ENCODE measurements at places on chromosomes 2 and 18. TPM values are rescaled to one million over a fixed set of nuclear protein-coding genes. Genes with fewer than 3 reads are reported as not detected.

DNA sequence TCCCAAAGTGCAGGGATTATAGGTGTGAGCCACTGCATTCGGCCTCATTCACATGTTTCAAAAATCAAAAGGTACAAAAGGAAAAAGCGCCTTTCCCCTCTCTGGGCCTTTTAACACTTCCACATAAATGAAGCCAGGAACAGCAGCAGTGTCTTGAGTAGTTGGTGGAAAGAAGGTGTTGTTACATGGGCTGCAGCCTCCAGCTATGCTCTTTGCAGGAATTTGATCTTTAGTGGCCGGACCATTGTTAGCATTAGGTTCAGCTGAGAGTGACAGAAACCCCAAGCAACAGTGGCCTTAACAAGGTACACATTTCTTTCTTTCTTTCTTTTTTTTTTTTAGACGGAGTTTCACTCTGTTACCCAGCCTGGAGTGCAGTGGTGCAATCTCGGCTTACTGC lies 59.1 kb downstream of the HS6ST1 start:
- no peak for DNase-seq
- H3K36me3 ChIP-seq: peaks cover under 1% of the 10 kb centered on the region
- no peak overlapping the region for H3K4me3 ChIP-seq
- H3K27me3 ChIP-seq: no peaks in the 10 kb centered on the region

GRCh38 chr2:30298302-30298701 lies 67.0 kb downstream of the LBH start:
- no peak overlapping the region for H3K4me3 ChIP-seq
- DNase-seq: no peak
- no peak overlapping the region for H3K27ac ChIP-seq
- no peaks in the 10 kb centered on the region for H3K36me3 ChIP-seq
- no peaks in the 10 kb centered on the region for H3K27me3 ChIP-seq
- no peaks in the 10 kb centered on the region for H3K4me1 ChIP-seq

DNA sequence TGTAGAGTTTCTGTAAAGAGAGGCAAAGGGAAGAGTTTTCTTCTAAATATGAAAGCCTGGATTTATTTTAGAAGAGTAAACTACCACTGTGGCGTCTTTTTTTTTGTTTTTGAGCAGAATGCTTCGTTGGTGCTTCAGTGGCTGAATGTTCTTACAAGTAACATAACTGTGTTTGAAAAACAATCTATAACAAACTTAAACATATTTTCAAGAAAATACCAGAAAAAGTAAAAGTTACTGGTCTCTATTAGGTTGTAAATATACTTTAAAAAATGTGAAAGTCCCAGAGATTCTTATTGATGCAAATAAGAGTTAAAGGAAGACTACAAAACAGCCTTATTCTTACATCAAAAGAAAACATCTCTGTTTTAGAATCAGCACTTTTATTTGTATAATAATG lies 76.2 kb downstream of the NEB start:
- no peaks in the 10 kb centered on the region for H3K4me1 ChIP-seq
- no peak overlapping the region for H3K27ac ChIP-seq
- no peak overlapping the region for H3K4me3 ChIP-seq
- no peaks in the 10 kb centered on the region for H3K27me3 ChIP-seq
- H3K36me3 ChIP-seq: no peaks in the 10 kb centered on the region

- H3K27ac ChIP-seq: no peak overlapping the region
- no peaks in the 10 kb centered on the region for H3K4me1 ChIP-seq
- no peak for DNase-seq
Observed at GRCh38 chr18:59660786-59661743, 36.2 kb downstream of the CCBE1 start.

DNA sequence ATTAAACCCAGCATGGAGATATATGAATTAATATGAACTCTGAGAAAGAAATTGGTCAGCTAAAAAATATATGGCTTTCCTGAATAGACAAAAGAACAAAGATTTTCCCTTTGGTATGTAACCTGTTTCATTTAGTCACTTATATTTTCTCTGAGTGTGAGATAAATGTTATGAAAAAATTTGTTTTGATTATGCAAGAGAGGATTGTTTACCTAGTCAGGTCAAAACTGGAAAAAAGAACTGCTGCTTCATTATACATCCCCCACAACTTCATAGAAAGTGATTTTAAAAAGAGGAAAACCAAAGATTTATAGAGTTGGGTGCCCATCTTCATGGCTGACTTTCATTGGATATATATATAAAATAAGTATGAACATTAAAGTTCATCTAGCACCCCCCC lies 242.2 kb upstream of the FN1 start:
- no peak overlapping the region for H3K4me3 ChIP-seq
- H3K27me3 ChIP-seq: no peaks in the 10 kb centered on the region
- no peak overlapping the region for H3K27ac ChIP-seq
- DNase-seq: no peak
- H3K4me1 ChIP-seq: no peaks in the 10 kb centered on the region

DNA sequence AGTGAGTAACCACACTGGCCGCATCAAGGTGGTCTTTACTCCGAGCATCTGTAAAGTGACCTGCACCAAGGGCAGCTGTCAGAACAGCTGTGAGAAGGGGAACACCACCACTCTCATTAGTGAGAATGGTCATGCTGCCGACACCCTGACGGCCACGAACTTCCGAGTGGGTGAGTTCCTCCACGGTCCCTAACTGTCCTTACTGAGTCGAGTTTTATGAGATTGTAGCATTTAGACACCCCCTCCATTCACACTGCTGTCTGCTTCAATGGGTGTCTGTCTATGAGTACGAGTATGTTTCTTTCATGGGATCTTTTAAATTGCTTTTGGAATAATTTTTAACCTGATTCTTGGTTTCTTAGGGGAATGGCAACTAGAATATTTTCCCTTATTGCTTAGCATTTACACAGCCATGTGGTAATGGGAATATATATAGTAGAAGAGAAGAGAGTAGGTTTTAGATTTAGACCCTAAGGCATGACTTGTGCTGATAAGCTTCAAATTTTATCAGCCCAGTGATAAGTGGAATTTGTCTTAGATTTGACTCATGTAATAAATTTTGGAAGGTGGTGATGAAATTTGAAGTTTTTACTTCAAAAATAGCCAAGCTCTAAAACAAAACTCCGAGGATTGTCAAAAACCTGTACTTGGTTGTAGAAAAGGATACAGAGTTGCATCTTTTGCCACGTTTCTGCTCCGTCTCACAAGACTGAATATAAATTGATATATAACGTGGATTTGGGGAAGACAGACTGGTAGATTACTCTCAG lies 188.2 kb downstream of the LTBP1 start:
- H3K4me3 ChIP-seq: peak overlapping the region; percentile 18
- H3K27me3 ChIP-seq: no peaks in the 10 kb centered on the region
- no peaks in the 10 kb centered on the region for H3K36me3 ChIP-seq
- H3K27ac ChIP-seq: peak overlapping the region; percentile 66

DNA sequence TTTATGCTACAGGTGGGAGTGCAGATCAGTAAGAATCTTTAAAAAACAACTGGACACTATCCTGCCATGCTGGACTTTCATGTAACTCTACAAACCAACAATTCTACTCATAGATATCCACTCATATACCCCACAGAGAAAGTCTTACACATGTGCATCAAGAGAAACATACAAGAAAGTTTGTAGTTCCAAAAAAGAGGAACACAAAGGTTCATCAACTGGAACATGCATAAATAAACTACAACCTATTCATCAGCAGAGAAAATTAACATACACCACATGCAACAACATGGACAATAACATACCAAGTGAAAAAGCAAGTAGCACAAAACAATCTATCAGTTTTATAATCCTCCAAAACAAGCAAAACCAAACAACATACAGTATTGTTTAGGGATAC lies 17.0 kb downstream of the TCF4 start:
- H3K27me3 ChIP-seq: no peaks in the 10 kb centered on the region
- H3K4me3 ChIP-seq: no peak overlapping the region
- H3K27ac ChIP-seq: no peak overlapping the region
- no peak for DNase-seq

DNA sequence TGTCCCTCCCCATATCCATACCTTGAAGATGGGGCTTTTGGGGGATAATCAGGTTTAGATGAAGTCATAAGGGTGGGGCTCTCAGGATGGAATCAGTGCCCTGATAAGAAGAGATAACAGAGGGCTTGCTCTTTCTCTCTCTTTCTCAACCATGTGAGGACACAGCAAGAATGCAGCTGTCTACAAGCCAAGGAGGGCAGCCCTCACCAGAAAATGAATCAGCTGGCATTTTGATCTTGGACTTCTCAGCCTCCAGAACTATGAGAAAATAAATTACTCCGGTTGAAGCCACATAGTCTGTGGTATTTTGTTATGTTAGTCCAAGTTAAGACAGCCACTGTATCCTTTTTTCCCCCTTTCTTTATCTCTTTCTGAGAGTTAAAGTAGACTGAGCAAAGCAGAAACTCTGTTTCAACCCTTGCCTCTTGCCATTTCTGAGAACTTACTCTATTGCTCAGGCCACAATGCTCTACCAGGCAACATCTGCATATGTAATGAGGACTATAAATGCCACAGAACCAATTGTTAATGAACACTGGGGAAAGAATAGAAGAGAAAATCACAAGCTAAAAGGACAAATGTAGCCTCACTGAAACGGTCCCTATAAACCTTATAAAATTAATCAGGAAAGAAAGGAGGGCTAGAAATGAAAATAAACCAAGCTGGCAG lies 56.9 kb downstream of the SRBD1 start:
- H3K4me1 ChIP-seq: no peaks in the 10 kb centered on the region
- no peak for DNase-seq
- H3K4me3 ChIP-seq: no peak overlapping the region
- H3K27me3 ChIP-seq: no peaks in the 10 kb centered on the region
- H3K27ac ChIP-seq: no peak overlapping the region

- H3K4me3 ChIP-seq: no peak overlapping the region
- no peaks in the 10 kb centered on the region for H3K4me1 ChIP-seq
- no peak for DNase-seq
- H3K36me3 ChIP-seq: no peaks in the 10 kb centered on the region
- no peak overlapping the region for H3K27ac ChIP-seq
- no peaks in the 10 kb centered on the region for H3K27me3 ChIP-seq
Observed at GRCh38 chr2:108414256-108414876, 34.6 kb upstream of the GCC2 start.

Gene MERTK
- 26.9 TPM for total RNA-seq

Gene SERPINB13
- not detected for total RNA-seq

Gene HOXD12
- total RNA-seq: not detected

Gene POTEJ
- not detected for total RNA-seq

Gene FKBP7
- total RNA-seq: 12.3 TPM

Gene LRP1B
- total RNA-seq: 1.2 TPM
